ENCODE measurements at places on chromosomes 12 and 14.

DNA sequence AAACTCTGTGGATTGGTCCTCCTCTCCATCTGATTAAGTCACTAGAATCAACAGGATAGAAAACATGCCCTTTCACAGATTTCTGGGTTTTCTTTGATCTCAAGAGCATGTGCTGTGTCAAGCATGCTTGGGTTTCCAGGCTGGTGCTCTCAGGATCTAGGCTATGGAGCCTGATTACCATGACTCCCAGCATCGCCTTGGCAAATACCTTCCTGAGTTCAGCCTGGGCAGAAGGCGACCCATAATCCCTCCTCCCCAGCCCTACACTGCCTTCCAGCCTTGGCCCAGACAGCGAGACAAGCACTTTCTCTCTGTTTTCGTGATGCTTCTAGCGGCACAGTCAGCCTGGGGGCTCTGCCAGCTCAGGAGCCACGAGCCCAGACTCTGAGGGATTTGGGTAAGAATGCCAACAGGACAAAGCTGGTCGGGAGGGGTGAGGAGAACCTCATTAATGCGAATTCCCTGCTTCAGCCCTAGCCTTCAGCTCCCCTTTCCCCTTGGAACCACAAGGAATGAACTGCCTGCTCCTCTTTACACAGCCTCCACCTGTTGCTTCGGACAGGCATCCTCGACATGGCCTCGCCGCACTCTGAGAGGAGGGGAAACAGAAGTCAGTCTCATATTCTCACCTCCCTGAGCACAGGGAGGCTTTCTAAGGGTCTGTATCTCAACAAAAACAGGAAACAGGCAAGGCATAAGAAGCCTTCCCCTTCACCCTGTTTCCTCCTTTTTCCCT lies 227.1 kb downstream of the MSRB3 start:
- no peak for DNase-seq

DNA sequence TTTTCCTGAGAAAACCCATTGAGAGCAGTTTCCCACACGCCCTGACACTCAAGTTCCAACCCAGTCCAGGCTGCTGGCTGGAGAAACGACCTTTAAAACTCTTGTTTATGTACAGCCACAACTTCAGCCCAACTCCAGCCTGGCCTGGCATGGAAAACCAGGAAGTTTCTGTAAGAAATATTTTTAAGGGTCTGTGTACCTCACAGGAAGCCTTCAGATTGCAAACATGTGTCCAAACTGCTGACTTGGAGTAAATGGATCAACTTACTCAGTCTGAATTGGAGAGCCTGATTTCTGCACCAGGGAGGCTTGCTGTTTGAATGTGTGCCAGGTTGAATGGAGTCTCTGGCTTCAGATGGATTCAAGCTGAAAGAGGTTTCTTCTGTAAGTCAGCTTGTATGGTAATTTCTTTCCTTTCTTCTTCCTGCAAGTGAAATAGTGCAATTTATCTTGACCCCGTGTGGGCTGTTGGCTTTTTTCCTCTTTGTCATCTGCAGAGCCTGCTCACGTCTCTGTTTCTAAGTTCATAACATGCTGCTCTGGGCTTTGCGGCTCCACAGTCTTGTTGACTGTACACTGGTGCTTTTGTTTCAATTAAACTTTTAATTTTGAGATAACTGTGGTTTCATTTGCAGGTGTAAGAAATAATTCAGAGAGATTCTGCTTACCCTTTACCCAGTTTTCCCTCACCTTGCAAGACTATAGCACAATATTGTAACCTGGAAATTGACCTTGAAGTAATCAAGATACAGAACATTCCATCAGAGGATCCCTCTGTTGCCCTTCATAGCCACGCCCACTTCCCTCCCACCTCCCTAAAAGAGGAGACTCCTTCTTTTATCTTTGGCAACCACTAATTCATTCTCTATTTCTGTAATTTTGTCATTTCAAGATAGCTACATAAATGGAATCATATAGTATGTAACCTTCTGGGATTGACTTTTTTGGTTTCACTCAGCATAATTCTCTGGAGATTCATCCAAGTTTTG lies 109.7 kb upstream of the PRMT8 start:
- DNase-seq = no peak

DNA sequence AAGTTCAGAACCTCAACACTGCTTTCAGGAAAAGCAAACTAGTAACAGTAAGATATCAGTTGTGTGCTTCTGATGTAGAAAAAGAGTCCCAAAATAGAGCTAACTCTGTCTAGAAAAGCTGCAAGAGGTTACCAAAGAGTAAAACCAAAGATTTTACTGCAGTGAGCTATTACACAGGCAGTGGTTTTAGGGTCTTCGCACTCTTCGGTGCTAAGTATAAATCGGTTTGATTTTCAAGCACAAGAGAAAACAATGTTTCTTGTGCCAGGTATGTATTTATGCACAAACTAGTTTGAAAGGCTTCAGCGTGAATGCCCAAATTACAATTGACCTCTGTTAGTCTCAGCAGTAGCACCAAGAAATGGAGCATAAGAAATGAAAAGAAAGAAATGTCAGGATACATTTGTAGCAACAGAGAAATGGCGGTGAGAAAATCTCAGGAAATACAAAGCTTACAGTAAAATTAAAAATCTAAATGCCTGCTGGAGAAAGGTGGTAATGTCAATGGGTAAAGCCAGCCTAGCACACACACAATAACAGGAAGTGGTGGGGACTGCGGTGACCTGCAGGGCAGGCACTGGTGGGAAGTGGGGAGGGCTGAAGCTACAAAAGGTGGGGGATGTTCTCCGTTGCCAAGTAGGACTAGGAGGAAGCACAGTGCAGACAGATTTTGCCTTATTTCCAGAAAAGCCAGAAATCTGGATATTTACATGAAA lies 18.0 kb upstream of the DYRK2 start:
- DNase-seq = peak; percentile 68

GRCh38 chr14:44180975-44181374 lies 326.1 kb downstream of the FSCB start:
- DNase-seq = no peak

DNA sequence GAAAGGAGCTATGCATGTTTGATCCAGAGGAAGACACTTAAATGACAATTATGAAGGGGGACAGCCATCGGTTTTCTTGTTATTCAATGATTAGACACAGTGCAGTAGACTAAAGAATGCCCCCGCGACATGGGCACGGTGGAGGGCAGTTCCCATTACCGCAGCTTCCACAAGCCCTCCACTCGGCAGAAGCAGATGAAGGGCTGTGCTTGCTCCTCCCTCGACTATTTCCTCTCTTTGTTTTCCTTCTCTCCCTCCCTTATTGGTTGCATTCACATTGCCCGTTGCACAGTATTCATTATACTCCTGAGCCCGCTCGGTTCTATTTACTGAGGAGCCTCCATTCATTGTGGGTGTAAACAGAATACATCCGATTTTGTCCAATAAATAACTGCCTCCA lies 138.8 kb upstream of the RASSF8 start:
- no peak for DNase-seq

GRCh38 chr14:20428802-20429201 lies 7.2 kb downstream of the KLHL33 start:
- DNase-seq = no peak

GRCh38 chr14:77025744-77026165 lies 2.8 kb downstream of the IRF2BPL start:
- DNase-seq = no peak

DNA sequence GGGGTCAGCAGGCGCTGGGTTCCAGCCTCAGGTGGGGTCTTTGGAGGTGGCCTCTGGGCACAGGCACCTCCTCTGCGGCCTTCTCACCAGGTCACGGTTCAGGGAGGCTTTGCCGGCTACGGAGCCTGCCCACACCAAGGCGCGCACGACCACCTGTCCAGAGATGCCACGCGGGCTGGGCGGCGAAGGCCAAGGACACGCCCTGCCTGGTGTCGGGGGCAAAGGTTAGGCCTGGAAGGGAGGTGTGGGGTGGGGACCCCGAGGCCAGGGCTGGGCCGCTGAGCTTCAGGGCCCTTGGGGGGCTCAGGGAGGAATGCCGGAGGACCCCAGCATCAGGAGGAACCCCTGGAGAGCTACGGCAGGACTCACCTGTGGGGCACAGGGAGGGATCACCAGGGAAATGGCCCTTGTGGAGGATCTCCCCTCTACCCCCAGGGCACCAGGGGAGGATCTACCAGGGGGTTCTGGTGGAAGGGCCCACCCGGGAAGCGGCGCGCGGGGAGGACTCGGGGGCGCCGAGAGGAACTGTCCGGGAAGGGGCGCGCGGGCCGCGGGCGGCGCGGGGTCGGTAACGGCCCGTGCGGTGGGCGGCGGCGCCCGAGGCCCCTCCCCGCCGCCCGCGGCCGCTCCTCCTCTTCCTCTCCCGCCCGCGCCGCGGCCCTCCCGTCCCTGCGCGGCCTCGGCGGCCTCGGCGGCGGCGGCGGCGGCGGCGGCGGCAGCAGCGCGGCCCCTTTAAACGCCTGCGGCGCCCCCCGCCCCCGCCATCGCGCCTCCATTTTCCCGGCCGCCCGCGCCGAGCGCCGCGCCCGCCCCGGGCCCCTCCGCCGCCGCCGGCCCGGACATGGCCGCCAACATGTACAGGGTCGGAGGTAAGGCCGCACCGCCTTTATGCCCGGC lies at the start of gene MTA1:
TSS of gene MTA1 (plus strand) at position 633 of the 897 bp plus-strand sequence. CDS start at position 842, 209 bp downstream.
- peak; percentile 56 for DNase-seq

GRCh38 chr14:64845878-64846277 lies 33.8 kb downstream of the SPTB start:
- DNase-seq = no peak

- DNase-seq = no peak
These were observed 176.5 kb downstream of the ZFP36L1 start for GRCh38 chr14:68616221-68616902.

- no peak for DNase-seq
These were observed 10.0 kb downstream of the HSD17B6 start for GRCh38 chr12:56773113-56773512.

DNA sequence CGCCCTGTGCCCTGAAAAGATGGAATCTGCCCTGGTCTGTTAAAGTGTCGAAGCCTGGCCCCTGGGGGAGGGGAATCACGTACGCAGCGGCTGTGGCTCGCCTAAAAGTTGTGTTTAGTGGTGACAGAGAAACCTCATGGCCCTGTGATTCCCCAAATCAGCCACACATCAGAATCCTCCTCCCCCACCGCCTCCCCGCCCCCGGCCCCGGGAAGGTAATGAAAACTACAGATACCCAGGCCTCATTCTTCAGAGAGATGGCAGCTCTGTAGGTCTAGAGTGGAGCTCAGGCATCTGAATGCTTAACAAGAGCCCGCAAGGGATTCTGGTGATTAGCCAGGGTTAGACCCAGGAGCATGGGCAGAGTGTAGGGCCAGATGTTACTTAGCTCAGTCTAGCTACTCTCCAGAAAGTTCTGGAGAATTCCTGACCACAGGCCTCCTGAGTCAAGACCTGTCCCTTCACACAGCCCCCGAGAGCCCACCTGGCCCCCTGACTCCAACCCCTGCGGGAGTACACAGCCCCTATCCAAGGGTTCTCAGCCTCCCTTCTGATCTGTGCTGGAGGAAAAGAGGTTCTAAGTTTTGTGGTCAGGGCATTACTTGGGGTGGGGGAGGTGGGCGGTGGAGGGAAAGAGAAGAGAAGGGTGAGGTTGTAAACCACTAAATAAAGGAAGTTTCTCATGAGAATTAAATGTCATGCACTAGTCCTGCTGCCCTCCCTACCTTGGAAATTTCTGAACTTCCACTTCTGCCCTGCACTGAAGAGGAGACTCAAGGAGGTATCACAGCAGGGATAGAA lies 114.8 kb downstream of the PLXNC1 start:
- DNase-seq = peak; percentile 64

GRCh38 chr12:18476861-18477260 lies 215.5 kb downstream of the PIK3C2G start:
- DNase-seq = no peak

- no peak for DNase-seq
These were observed 50.9 kb upstream of the VASH1 start for GRCh38 chr14:76710056-76711010.

GRCh38 chr14:38074754-38075153 lies 132.9 kb upstream of the SSTR1 start:
- no peak for DNase-seq

DNA sequence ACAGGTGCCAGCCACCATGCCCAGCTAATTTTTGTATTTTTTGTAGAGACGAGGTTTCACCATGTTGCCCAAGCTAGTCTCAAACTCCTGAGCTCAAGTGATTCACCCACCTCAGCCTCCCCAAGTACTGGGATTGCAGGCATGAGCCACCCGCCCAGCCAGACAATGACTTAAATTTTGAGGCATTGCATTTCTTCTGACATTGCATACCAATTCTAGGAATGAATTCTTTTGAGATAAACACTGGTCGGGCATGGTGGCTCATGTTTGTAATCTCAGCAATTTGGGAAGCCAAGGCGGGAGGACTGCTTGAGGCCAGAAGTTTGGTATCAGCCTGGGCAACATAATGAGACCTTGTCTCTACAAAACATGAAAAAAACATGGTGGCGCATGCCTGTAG lies 2.5 kb upstream of the CELA1 start:
- DNase-seq = no peak

- DNase-seq = no peak
These were observed 76.6 kb downstream of the LRP6 start for GRCh38 chr12:12190087-12190809.

DNA sequence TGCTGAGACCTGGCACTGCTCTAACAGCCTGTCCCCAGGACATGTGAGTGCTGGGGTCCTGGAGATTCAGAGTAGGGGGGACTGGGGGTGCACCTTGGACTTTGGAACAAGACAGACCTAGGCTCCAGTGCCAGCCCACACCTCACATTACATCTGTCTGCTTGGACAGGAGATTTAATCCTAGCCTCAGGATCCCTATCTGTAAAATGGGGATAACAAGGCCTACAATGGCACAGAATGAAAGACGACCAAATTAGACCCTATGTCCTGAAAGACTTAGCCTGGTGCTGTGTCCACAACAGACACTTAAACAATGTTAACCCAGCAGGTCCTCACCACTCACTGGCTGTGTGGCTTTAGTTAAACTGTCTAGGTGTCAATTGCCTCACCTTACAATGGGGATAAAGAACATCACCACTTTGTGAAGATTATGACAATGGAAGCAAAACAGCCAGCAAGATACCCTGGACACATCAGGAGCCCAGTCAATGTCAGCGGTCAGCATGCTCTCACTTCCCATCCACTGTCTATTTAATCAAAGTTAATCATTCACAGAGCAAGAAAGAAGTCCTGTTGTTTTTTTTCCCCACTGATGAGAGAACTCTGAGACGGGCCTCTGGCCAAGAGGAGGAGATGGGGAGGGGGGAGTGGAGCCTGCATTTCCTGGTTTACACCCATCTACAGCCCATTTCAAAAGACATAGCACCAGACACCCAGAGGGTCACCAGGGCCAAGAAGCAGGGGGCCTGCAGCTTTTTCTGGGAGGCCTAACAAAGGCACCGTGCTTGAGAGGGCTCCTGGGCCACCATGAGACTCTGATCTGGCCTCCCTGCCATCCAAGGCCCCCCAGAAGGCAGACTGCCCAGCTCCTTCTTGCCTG lies 40.6 kb downstream of the ACTN1 start:
- no peak for DNase-seq

GRCh38 chr14:69726761-69727511 lies 40.0 kb upstream of the SRSF5 start:
- DNase-seq = peak; percentile 82

DNA sequence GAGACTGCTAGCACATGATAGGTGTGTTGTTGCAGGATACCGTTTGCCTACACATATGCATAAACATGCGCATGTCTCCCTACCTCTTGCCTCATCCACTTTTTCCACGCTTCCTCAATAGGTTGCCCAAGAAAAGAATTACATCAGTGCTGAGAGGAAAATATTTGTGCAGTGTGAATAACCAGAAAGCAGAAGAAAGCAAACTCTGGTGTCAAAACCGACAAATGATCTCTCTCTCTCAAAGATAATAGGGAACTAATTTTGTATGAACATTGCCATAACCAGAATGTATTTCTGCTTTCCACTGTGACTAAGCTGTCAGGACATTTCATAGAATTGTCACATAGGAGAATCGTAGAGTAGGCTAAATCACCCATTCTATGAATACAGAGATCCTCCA lies 1.3 kb downstream of the CLEC7A start:
- no peak for DNase-seq

- no peak for DNase-seq
These were observed 68.1 kb upstream of the HECTD1 start for GRCh38 chr14:31275731-31276130.
